Epithelial cell of prostate (primary cell): ENCODE measurements at places on chromosomes 16 and 17.

DNA sequence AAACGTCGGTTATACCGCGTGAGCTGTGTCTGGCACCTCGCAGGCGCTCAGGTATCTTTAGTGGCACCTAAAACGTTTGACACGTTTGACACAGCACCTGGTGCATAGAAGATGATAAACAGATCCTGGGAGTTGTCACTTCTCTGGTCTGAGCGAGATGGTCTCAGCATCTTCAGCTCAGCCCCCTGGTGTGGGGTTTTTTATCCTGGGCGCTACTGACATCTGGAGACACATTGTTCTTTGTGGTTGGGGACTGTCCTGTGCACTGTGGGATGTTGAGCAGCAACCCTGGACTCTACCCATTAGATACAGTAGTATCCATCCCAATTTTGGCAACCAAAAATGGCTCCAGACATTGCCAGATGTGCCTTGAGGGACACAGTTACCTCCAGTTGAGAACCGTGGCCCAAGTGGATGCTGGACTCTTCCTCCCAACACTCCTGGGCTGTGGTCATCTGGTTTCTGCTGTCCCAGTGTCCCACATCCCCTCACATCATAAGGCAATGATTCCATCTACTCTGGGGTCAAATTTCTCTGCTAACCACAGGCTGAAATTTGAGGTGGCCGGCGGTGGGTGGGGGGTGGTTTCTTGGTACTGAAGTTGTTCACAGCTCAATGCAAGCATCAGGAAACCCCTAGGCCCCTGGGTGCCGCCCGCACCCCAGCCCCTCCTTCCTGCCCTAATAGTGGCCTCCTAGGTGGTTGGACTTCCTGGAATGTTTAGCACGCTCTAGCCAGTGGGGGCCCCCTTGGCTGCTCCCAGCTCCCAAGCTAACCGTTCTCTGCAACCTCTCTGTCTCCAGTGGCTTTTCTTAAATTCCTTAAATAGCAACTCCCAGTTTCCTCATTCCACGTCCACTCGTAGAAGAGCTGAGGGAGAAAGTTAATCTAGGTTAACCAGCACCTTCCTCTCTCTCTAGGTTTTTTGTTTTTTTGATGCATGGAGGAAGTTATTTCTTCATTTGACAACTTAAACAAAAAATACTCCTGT lies 124.8 kb downstream of the ABCC1 start:
- no peak for DNase-seq

GRCh38 chr17:80385046-80385445 lies 29.9 kb upstream of the ENDOV start:
- DNase-seq, result no peak

DNA sequence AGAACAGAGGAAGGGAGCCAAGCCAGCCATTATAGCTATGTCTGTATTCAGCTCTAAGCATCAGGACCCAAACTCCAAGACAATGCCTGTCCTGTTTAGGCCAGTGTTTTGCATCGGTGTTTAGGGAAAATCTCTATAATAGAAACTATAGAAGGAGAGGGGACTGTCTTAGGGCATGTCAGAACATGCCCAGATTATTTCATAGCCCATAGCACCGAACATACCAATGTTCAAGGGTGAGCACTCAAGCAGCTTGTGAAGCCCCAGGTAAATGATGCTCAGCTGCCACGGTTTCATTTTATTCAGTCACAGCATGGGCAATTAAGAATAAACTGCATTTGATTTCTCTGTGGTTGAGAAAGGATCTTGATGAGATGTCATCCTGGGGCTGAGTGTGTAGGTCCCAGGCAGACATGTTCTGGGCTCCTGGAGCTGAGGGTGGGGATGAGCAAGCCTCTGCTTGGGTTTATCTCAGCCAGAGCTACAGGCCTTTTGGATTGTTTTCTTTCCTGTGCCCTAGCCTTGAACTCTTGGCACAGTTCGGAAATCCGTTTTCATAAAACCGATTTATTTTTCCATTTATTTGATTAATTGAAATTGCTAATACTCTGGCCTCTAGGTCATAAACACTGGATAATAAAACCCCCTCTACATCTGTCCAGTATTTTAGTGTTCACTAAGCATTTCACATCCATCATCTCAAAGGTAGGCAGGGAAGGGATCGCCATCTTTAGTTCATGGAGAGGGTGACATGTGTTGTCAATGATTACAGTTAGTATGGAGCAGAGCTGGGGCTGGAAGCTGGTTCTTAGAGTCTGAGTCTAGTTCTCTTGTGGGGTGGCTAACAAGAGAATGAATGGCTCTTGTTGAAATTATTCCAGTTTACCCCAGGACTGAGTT lies 290.7 kb upstream of the ASIC2 start:
- no peak for DNase-seq

GRCh38 chr17:170130-170670 lies 11.2 kb downstream of the DOC2B start:
- no peak for DNase-seq

DNA sequence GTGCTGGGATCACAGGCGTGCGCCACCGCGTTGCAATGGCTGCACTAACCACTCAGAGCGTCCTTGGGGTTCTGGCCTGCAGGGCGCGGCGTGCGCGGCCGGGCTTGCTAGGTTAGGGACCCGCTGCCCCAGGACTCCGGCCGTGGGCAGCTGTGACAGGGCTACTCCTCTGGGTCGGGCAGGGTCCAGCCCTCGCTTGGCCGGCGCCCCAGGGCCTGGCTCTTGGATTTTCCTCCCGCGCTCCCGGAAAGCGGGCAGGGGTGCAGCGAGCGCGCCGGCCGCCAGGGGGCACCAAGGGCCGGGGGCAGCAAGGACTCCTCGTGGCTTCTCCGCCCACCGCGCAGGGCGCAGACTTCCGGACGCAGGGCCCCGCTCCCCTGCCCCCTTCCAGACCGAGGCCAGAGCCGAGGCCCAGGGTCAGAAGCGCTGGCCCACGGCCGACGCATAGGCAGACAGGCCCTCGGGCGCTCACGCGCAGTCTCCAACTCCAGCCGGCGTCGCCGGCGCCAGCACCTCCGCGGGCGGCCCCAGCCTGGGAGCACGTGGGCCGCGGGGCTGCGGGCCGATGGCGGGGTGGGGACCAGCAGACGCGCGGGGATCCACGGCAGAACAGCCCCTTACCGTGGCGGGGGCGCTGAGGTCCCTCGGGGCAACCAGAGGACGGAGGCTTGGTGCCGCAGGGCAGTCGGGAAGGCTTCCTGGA lies 355 bp downstream of the TLE7 start:
- no peak for DNase-seq
